ENCODE measurements at places on chromosomes 2 and 18.
A peak's percentile ranks its signal among the peaks of the same experiment; 100 is the strongest.

DNA sequence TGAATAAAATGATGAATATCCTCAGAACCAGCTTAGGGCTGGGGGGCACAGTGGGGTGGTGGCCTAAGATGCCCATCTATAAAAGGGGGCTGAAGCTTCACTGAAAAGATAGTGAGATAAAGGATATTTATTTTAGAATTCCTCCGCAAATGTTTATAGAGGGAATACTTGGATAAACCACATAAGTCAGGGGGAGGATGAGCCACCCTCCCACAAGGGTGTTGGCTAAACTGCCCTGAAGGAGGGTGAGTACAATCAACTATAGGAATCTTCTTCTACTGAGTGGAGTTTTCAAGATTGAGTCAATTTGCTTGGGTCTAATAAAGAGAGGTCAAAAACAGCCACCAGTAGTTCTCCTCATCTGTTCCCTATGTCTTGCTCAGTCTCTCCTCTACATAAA is 114.5 kb upstream of the TANK start:
- DNase-seq: no peak

GRCh38 chr2:205563646-205564045 is 118.7 kb upstream of the NRP2 start:
- no peak for DNase-seq

DNA sequence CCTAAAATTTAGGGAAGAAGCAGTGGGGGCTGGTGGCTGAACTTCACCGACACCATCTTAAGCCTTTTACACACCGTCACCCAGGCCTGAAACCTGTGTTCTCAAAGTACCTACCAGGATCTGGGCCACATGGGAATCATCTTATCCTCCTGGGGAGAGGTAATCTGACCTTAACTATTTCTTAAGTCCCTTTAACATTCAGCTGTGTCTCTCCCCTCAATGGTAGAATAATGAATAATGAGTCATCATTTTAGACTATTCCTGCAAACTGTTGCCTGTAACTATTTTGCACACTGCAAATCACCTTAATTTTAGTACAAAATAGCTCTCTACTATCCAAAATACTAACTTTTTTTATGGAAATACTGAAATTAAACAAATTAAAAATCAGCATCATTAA is 149.4 kb upstream of the KLF7 start:
- no peak for DNase-seq

- DNase-seq: no peak
Observed at GRCh38 chr18:44325903-44326635, 354.6 kb upstream of the SETBP1 start.

DNA sequence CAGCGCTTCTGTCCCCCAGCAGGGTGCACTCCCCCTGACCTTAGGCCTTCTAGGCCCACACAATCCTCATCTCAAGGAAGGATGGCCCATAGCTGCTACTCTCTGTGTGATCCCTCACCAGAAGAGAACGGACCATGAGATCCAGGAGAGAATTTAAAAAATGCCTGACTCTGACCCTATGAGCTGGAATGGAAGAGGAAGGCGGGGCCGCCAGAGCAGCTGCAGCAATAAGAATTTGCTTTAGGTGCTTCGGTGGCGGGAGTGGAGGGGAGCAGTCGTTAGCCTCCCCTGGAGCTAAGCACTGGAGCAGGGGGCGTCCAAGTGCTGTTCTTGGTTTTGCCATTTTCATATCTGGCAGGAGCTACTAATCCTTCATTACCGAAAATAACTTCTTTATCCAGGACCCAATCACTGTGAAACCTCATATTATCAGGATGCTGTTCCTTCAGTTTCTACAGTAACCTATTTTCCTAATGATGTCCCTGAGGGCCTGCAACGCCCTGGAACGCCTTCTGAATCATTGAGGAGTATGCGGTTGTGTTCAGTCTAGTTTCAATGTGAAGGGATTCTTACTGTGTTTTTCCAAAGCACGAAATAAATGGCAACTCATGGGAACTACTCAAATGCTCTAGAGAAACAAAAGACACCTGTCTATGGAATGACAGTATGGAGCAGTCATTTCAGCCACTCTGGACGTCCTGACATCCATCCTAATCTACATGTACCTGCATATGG is 105.1 kb upstream of the SIX2 start:
- no peak for DNase-seq

GRCh38 chr2:241535871-241536655 is 22.5 kb upstream of the BOK start:
- no peak for DNase-seq

- DNase-seq: no peak
Observed at GRCh38 chr2:204108330-204108751, 171.8 kb downstream of the ICOS start.

DNA sequence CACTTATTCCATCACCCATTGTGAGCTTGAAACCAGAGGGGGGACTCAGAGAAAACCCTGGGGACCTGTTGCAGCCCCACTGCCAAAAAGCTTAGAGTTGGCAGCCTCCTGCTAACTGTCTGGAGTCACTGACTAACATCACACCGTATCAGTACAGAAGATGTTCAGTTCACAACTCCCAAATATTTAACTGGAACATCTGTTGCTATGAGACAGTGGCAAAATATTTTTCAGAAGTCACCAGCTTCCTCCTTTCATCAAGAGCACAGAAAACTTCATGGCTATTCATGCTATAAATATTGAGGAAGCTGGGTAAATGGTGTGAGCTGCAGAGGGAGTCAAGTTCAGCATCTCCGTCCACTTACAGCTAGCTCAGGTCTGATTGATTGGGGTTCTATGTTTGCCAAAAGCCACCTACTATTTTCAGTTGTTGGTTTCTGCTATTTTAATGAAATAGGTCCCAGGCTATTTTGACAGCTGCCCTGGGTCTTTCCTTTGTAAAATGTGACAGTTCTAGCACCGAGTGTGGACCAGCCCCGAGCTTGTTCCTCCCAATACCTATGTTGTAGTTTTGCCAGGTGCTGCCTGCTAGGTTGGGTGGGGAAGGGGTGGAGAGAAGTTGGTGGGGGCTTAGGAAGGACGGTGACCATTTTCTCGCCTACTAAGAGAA is 9.8 kb downstream of the TUBB6 start:
- peak; percentile 77 for DNase-seq

- no peak for DNase-seq
Observed at GRCh38 chr2:73910873-73911547, 15.7 kb upstream of the DGUOK start.

DNA sequence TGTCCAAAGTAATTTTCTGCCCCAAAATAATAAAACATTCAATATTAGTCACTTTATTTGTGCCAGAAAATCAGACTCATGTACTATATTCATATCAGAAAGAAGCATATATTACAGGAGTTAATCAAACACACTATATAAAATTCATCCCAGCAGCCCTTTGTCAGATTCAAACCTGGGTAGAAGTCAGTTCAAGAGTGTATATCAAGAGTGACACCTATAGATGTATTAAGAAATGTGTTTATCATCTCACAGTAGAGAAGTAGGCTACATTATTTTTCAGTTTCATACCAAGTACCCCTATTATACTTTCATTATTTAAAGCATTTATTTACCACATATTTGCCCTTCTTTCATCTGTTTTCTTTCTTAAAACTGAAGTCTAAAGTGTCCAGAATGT is 193.2 kb upstream of the DDX18 start:
- no peak for DNase-seq

DNA sequence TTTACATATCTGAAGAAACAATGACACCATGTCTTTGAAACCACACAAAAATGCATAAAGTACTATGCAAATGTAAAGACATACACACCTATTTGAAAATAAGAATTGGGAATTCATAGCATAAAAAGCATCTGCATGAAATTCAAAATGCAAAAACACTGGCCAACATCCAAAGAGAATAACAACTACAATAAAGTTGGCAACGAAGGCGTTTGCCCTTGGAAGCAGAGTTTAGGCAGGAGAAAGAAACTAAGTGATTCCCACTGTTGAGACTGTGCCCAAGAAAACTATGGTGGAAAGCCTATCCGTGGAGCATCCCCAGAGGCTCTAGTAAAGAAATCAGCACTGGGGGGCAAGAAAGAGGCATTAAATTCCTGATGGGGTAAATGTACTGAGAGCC is 292.8 kb downstream of the RIT2 start:
- DNase-seq: no peak

- no peak for DNase-seq
Observed at GRCh38 chr2:161571051-161571429, 53.2 kb upstream of the SLC4A10 start.

DNA sequence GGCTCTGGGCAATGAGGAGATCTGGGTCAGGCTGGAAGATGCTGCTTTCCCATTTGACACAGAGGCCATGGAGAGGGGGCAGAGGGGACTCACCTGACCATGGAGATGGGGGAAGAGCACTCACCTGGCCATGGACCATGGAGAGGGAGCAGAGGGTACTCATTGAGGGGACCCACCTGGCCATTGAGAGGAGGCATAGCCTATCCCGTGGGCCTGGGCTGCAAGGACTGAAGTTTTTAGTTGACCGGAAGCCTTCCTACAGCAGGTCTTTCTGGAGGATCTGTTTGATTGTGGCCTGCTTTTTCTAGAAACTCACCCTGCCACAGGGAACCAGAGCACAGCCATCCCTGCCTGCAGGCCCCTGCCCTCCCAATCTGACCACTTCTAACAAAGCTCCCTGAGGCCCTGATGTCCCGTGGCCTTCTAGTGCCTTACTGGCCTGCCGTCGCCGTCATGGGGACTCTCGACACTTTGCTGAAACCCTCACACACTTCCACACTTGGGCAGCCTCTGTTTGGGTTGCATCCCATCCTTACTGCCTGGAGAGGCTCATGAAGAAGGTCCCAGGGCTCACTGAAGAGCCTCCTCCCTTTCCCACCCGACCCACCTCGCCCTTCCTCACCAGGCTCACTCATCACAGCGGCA is 5.1 kb upstream of the PROM2 start:
- DNase-seq: no peak

DNA sequence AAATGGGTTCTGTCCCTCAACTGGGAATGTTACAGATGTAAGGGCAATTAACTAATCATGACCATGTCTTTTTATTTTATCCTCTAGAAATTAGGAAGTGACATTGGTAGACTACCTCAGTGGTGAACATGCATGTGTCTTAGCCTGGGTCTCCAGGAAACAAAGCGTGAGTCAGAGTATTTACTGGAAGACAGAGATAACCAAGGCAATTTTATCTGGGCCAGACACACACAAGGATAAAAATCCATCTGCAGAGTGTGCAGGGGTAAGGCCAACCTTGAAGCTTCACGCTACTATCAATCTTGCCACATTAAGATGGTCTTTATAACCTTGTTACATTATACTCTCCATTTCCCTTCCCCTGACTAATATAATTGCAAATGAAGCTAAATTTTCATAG is 487.5 kb downstream of the SUCLG1 start:
- no peak for DNase-seq

DNA sequence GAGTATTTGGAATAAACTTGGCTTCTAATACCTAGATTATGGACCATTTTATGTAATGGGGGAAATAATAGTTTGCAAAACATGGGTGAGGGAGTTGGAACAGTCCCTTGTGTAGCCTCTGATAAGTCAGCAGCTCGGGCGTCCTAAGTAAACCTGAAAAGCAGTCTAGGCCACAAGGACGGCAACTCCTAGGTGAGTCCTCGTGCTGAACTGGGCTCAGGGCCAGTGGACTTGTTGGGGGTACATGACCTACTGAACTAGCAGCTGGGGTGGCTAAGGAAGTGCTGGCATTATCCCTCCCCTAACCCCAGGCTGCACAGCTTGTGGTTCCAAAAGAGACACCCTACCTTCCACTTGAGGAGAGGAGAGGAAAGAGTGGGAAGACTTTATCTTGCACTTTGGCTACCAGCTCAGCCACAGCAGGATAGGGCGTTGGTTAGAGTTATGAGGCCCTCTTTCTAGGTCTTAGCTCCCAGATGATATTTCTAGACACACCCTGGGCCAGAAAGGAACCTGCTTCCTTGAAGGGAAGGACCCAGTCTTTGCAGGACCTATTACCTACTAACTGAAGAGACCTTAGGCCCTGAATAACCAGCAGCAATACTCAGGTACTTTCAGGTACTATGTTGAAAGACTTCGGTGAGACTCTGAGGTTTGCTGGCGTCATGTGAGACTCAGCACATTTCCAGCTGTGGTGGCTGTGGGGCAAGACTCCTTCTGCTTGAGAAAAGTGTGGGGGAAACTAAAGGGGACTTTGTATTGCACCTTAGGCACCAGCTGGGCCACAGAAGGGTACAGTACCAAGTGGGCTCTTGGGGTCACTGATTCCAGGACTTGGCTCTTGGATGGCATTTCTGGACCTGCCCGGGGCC is 71.0 kb downstream of the AQP4 start:
- no peak for DNase-seq

DNA sequence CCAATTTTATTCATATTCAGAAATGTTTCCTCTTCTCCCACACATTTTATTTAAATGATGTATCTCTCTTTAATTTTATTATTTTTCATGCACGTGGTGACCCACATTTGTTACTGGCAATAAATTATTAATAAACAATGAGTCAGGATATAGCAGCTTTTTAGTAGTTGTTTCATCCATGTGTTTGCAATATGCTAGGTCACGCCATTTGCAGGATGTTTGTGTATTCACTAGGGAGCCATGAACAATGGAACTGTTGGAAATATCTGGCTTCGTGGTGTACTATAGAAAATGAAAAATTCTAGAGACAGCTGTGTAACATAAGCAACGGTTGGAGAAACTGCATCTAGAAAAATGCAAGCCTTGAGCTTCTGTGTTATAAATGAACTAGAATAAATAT is 176.0 kb upstream of the COL3A1 start:
- no peak for DNase-seq

GRCh38 chr2:67579806-67580205 is 182.7 kb downstream of the ETAA1 start:
- DNase-seq: no peak

GRCh38 chr2:36140391-36140790 is 215.2 kb upstream of the CRIM1 start:
- DNase-seq: no peak

DNA sequence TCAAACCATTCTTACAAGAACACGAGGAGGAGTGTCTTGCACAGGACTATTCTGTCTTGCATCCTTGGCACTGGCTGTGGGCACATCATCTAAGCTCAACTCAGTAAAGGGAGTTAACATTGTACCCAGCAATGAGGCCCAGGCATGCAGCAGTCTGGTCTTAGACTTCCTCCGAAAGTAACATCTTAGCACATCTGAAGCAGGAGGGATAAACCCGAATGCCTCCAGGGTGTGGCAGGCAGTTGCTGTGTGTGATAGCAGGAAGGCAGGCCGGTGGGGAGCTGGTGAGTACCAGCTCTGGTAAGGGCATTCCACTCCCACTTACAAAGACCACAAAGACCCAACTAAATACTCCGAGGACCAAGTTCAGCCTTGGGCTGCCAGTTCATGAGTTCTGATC is 206.3 kb downstream of the TSN start:
- no peak for DNase-seq

GRCh38 chr2:218982586-218983262 is 2.3 kb downstream of the FEV start:
- no peak for DNase-seq

DNA sequence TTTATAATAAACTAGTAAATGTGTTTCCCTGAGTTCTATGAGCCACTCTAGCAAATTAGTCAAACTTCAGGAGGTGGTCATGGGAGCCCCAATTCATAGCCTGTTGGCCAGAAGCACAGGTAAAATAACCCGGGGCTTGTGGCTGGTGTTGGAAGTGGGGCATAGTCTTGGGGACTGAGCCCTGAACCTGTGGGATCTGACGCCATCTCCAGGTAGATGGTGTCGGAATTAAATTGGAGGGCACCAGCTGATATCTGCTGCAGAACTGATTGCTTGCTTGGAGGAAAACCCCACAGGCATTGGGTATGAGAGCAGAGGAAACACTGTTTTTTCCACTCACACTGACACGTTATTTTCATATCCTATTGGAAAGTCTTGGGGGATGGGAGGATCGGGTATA is 14.1 kb downstream of the NMS start:
- no peak for DNase-seq

All from MV-4-11 (cell line).